ENCODE measurements at places on chromosomes 7 and 10.

GRCh38 chr10:105351187-105351586, 710.1 kb downstream of the SORCS3 start:
- DNase-seq, result no peak

DNA sequence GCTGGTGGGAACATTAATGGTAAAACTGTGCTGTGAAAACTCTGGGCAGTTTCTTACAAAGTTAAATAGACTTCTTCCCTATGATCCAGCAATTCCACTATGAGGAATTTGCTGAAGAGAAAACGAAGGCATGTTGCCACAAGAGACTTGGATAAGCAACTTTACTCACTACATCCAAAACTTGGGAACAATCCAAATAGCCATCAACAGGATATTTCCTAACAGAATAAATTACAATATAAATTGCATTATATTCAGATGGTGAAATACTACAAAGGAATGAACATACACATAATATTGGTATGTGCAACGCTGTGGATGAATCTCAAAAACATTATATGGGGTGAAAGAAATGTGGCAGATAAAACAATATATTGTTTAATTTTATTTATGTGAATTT, 21.4 kb upstream of the MKI67 start:
- no peak for DNase-seq

- DNase-seq, result no peak
Measured at GRCh38 chr10:129914153-129914855, 49.8 kb downstream of the EBF3 start.

DNA sequence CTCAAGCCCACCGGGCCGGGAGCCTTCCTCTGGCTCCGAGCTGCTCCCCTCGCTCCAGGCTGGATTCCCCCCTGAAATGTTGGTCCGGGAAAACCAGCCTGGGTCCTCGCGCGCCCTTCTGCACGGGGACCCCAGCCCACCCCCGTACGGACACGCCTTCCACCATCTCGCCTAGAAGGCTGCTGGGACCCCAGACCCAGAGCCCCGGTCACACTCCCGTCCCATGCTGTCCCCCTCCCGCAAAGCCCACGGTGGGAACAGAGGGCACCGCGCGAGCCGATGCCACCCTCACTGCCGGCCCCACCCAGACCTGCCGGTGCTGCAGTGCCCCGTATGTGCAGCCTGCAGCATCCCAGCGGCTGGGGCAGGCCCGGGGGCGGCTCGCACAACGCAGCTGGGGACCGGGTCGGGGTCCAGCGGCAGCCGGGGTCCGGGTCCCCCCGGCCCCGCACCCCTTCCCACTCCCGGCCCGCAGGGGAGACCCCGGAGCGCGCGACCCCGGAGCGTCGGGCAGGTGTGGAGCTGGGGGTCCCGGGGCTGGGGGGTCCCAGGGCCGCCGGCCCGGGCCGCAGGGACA, 871 bp downstream of the SPOCK2 start:
- peak; percentile 37 for DNase-seq

GRCh38 chr7:128236924-128237586, 4.0 kb upstream of the LEP start:
- no peak for DNase-seq

DNA sequence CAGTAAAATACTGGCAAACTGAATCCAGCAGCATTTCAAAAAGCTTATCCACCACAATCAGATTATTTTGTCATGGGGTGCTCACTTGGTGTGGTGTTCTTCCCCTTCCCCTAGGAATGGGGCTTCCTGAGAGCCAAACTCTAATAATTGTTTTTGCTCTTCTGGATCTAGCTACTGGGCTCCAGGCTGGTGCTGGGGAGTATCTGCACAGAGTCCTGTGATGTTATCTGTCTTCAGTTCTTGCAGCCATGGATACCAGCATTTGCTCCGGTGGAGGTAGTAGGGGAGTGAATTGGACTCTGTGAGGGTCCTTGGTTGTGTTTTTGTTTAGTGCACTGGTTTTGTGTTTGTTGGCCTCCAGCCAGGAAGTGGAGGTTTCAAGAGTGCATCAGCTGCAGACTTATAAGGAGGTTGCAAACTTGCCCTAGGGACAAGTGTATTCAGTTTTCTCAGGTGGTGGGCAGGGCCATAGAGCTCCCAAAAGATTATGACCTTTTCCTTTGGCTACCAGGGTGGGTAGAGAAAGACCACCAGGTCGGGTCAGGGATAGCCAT, 308.5 kb upstream of the MAGI2 start:
- no peak for DNase-seq

- DNase-seq, result no peak
Measured at GRCh38 chr10:103804871-103805270, 50.5 kb downstream of the SH3PXD2A start.

DNA sequence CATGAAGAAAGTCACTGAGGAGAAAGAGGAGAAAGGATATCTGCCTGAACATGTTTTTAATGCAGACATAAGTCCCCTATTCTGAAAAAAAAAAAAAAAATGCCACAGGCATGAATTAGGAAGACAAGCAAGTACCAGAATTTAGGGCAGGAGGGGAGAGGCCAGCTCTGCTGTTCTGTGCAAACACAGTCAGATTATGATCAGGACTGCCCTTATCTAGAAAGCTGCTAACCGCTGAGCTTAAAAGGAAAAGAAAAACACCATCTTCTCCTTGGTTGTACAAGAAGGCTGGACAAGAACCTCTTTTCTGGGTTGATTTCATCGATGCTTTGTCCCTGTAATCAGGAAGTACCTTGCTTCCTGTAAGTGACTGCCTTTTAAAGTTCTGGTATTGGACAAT, 15.3 kb upstream of the PWWP2B start:
- no peak for DNase-seq

- DNase-seq, result no peak
Measured at GRCh38 chr10:29130190-29130673, 158.6 kb upstream of the LYZL1 start.

DNA sequence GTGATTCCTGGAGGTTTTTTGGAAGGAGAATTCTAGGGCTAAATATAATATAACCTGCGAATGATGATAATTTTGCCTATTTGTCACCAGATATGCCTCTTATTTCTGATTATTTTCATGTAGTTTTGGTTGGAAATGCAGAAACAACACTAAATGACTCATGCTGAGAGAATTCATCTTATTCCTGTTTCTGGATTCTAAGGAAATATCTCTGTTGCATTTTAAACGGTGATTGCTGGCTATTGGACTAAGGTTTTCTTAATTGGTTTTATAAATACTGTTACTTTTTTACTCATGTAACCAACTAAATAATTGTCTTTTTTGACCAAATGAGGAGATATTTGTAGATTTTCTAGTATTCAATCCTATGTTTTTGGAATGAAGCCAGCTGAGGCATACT, 204.9 kb upstream of the NPSR1 start:
- no peak for DNase-seq

DNA sequence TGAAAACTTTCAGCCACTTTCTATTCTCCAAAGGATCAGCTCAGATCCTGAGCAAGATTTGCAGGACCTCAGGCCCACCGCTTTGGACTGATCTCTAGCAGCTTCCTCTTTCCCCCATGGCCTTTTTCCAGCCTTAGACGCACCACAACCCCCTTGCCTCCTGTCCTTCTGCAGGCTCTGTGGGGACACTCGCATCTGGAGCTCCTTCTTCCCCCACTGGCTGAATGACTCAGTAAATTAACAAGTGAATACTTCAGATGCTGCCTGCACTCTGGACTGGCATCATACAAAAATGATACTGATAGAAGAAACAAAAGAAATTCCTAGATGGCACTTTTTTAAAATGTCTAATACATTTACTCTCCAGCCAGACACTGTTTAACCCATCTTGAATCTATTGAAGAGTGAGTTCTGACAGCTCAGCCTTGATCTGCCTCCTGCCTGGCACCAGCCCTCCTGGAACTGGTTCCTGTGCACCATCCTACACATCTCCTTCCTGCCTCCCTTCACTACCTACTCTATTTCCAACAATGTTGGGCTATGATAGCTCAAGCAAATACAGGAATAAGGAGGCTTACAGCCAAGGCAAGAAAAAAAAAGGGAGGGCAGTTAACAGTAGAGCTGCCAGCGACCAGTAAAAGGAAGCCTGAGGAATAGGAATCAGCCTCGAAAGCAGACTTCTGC, 3.3 kb downstream of the FRMPD2 start:
- no peak for DNase-seq

GRCh38 chr10:85995791-85996190, 370.8 kb downstream of the GRID1 start:
- DNase-seq, result no peak

DNA sequence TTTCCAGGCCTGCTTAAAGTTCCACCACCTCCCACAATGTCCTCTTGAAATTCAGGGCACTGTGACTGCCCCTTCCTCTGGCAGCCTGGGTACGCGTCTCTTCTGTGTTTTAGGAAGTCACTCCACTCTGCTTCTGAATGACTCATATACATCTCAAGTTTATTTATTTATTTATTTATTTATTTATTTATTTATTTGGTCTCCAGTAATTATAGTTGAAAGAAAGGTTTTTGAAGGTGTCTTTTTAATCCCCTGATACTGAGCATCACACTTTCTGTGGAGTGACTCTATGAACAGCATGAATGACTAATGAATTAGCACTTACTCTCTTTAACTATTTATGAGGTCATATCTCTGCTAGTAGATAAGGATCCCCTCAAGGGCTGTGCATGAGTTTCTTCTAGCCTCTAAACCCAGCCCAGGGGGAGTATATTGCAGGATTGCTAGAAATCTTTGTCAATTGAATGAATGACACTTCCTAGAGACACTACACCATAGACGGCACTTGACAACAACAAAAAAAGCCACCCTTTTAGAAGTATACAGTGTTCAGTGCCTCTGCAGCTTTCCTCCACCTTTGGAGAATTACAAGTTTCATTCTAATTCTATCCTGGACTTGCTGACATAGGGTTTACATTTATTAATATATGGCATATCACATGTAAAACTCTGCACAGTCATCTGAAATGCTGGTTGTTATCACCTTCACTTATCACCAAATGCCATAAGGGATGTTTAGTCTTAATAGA, 2.1 kb downstream of the MACC1 start:
- no peak for DNase-seq

GRCh38 chr10:55491712-55492111, 690.7 kb upstream of the PCDH15 start:
- no peak for DNase-seq

DNA sequence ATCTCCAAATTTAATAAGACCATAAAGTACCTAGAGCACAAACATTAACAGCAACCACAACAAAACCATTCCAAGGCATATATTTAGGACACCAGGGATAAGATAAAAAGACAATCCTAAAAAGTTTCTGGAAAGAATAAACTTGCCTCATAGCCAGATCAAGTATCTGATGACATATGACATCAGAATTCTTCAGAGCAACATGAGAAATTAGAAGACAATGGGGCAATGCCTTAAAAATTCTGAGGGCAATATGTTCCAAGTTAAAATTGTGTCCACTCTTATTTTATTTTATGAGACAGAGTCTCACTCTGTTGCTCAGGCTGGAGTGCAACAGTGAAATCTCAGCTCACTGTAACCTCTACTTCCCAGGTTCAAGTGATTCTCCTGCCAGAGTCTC, 2.8 kb downstream of the EFCAB10 start:
- no peak for DNase-seq

- no peak for DNase-seq
Measured at GRCh38 chr10:104321725-104322415, 16.4 kb downstream of the ITPRIP start.

- no peak for DNase-seq
Measured at GRCh38 chr7:156656598-156656997, 16.0 kb downstream of the RNF32 start.

DNA sequence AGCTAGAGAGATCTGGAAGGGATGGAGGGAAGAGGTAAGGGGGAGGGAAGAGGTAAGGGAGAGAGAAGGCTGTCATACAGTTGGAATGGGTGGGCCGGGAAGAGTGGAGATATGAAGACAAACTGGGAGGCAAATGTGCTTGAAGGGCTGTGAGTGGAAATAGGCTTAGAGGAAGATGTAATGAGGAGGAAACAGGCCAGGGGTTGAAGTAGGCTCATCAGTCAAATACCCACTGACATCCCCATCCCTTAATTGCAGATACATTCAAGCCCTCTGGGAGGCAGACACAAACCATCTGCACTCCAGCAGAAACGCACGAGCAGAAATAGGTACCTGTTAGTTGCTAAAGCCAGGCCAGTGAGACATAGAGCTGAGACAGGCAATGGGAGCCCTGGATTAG, 2.1 kb downstream of the SYNPO2L start:
- DNase-seq, result no peak

DNA sequence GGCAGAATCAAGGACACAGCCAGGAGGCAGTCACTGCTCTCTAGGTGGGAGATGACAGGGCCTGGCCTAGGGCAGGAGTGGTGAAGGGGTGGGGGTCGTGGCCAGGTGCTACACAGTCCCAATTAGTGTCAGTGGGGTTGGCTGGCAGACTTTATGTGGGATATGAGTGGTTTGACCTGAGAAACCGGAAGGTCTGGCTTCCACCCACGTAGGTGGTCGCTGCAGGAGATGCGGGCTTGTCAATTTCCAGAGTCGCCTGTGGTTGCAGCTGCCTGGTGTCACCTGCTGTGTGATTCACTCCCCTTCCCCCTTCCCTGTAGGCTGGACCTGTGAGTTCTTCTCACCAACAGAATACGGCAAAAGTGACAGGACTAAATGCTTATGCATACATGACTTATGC, 124.3 kb downstream of the KLF6 start:
- no peak for DNase-seq

DNA sequence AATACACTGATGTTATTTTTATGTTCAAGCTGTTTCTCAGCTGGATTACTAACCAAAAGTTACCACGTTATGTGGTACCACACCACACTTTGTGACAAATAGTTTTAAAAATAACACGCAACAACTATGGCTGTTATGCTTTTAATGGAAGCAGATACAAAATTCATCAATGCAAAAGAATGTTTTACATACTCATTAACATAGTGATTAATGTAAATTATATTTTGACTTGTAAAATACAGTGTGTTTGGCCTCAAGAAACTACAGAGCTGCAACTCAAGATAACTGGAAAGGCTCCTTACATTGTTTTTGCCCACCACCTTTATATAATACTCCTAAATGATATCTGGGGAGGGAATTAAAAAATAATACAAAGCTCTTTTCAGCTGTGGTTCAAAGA, 25.5 kb downstream of the NCOA4 start:
- DNase-seq, result no peak

GRCh38 chr7:466465-467191, 53.0 kb downstream of the PDGFA start:
- DNase-seq, result no peak

- DNase-seq, result no peak
Measured at GRCh38 chr7:16801111-16801542, 3.7 kb downstream of the AGR2 start.

GRCh38 chr7:33039257-33039902, 23.2 kb downstream of the NT5C3A start:
- DNase-seq, result no peak

Data from activated naive CD4-positive, alpha-beta T cell (primary cell).